Dorsolateral prefrontal cortex (tissue), 122 donors: ENCODE measurements at places on chromosomes 1 and 21. TPM values are rescaled to one million over a fixed set of nuclear protein-coding genes. Genes with fewer than 3 reads are reported as not detected.

The ELAPOR1 gene
- 38.4 TPM for total RNA-seq

The CFHR2 gene
- total RNA-seq: not detected

The BMP8A gene
- total RNA-seq: 8.6 TPM

The OR6K3 gene
- total RNA-seq: not detected

The CASZ1 gene
- total RNA-seq: 4.6 TPM

The S100A3 gene
- total RNA-seq: not detected
